Activated naive CD8-positive, alpha-beta T cell treated with anti-CD3 and anti-CD28 coated beads, Interleukin-2, amount 50 U/mL, for 16 hours (primary cell): ENCODE measurements at places on chromosomes 12 and 14.

DNA sequence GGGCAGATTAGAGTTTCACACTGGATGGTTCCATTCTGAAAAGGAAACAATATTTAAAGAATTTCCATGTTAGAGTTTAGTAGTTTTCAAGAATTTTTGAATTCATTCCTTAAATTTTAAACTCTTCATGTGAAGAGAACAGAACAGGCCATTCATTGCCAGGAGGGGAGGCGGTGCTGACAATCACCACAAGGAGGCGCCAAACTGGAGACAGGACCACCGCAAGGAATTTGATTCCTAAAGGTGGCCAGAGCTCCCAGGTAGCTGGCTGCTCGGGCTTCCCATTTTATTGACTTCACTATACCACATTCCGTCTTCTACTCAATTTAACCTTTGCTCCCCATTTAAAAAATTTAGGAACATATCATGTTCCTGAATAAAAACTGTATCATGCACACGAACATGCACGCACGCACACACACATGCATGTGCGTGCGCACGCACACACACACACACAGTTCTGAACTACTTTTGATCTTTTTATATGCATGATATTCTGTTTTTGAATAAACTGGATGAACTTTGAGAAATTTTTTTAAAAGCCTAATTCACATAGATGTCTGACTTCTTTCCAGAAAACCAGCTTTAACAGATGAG is 101.2 kb downstream of the NELL2 start:
- DNase-seq = peak; percentile 48

- DNase-seq = no peak
Observed at GRCh38 chr14:85934886-85935254, 404.9 kb downstream of the FLRT2 start.

GRCh38 chr14:22598099-22598895 is at the start of gene ABHD4:
ABHD4 (plus strand) TSS chr14:22598300; CDS start chr14:22598307, 7 bp downstream.
- no peak for DNase-seq

GRCh38 chr14:101772770-101773169 is 11.3 kb downstream of the PPP2R5C start:
- DNase-seq = no peak

DNA sequence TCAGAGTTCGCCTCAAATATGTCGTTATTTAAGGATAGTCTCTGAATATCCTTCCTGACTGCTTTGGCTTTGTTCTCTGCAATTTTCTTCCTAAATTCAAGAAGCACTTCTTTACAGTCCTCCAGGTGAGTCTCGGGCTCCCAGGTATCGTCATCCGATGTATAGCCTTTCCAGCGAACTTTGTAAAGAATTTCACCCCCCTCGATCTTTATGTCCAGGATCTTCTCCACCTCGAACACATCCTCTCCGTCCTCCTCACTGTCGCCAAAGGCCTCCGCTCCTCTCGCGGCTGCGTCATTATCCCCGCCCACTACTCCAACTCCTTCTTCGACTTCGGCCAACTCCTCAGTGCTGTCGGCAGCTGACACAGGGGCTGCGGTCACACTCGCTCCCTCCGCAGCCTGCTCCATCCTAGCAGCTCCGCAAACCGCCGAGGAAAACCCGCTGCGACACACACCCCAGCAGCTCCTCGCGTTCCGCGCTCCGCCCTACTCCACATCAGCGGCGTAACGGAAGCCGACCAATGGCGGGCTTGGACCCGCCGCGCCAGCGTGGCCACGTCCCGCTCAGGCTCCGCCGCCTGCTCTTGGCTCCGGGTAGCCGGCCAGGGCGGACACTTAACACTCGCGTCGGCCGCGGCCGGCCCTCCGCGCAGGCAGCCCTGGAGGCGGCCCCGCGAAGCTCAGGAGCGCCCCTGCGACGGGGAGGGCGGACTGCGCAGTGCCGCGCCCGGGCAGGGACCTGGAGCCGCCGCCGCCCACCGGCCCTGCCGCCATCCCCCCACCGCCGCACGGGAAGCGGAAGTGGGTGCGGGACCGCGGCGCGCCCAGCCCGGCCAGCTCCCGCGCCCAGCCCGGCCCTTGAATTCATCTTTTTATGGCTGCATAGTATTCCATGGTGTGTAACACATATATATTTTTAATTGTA is 4.1 kb downstream of the CD163L1 start:
- no peak for DNase-seq

DNA sequence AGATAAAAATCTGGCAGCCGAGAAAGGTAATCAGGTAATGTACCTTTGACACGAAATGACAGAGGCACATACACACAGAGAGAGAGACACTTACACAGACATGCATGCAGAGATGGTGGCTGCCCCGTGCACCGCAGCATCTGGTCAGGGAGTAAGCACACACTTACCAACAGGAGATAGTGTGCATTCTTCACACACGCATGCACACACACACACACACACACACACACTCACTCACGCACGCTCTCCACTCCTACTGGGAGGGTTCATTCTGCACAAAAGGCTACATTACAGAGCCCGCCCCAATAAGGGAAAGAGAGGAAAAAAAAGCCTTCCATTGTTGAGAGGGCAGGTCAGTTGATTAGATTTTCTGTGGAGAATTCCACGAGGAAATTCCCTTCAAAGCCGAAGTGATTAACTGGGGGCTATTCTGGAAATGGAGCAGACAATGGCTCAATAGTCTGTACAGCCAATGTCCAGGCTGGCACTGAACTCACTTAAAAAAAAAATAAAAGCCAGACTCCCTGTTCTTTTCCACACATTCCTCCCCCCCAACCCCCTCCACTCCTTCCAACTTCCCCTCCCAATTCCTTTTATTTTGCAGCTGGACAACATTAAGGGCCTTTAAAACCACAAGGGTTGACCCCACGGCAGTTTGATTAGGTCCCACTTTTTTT is 1.4 kb upstream of the SOX5 start:
- no peak for DNase-seq

DNA sequence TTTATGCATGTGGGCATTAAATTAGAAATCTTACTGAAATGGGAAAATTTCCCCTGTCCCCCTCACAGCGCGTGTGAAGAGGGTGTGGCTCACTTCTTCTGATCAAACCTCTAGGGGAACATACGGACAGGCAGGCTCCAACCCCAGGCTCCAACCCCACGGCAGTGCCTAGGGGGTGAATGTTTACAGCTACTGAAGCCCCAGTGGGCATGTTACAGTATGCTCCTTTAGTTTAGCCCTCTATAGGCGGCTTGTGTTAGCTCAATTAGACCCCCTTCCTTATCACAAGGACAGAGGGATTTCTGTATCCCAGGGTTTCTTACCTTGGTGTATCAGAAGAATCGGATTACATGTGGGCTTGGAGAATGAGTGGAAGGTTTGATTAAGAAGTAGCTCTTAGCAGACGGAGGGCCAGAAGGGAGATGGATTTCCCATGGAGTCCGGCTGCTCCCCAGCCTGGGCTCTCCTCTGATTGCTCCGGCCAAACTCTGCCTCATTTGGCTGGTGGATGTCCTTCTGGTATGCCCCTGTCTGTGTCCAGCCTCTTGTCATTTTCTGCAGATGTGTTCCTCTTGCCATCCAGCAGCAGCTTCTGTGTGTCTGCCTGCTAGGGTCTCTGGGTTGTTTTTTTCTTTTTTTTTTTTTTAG is 223.7 kb downstream of the TMTC2 start:
- DNase-seq = no peak

GRCh38 chr12:90512518-90512917 is 442.5 kb downstream of the CCER1 start:
- DNase-seq = no peak

DNA sequence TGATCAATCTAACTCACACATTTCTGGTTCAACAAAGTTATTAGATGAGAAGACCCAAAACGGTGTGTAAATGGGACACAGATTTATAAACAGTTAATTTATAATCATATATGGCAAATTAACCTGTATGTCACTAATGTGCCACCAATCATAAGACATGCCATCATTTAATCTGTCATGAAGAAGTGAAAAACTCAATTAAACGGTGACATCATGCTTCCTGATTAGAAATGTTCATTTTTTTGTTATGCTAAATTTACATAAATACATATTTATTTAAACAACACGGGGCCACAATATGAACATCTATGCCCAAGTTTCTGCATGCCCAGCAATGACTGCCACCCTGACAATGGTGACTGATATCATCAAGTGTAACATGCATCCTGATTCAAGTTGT is 164.1 kb upstream of the EEA1 start:
- no peak for DNase-seq

DNA sequence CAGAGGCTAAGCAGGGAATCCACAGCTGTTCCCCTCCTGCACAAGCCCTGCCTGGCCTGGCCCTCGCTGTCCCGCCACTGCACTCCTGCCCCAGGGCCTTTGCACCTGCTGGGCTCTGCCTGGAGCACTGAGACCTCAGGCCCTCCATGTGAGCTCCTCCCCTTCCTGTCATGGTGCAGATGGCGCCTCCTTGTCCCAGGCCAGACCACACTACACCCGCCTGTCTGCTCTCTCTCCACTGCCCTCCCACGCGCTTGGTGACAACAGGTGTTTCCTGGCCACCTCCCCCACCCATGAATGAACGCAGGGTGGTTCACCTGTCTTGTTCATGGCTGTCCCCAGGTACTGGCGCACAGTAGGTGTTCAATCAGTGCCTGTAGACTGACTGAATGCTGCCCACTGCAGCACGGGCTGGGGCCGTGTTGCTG is 82.9 kb downstream of the NCOR2 start:
- no peak for DNase-seq

- DNase-seq = no peak
Observed at GRCh38 chr12:104793285-104793684, 164.8 kb downstream of the SLC41A2 start.

GRCh38 chr12:49651855-49652254 is 28.5 kb downstream of the PRPF40B start:
- DNase-seq = no peak

DNA sequence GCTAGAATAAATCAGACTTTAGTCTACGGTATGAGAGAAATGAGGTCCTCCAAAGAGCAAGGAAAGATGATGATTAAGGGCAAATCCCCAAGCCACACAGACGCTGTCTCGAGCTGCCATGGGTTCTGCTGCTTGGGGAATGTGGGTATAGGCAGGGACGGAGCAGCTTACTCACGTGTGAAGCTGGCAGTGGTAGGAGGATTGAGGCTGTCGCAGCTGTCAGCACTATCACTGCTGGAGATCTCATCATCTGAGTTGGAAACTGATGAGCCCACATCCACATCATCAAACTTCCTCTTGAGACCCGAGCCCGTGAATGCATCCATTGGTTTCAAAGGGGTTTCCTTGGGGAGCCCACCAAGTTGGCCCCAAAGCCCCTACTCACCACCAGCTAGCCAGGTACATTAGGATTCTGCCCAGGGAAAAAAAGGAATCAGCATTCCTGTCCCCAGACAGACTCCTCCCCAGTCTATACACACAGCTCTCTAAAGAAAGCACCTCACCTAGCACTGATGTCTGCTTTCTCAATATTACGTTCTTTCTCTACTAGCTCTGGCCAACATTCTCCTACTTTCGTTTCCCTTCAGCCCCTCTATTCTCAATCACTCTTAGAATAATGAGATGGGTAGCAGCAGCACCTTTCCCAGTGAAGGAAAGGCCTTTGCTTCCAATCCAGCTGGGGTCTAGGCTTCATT is 7.0 kb downstream of the CSRNP2 start:
- no peak for DNase-seq

DNA sequence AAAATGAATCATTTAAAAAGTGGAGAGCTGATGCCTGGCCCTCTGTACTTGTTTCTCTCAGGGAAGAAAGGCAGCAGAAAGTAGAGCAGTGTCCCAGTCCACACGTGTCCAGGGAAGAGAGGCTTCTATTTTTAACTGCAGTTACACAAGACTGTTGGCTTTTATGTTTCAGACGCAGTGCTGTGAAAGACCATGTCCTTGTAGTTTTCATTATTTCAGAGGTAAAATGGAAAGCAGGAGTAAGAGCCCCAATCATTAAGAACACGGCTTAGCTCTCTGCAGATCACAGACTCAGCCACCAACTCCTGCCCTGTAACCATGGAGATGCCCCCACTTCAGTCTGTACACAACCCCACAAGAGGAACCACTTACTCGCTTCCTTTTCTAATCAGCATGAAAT is 336.3 kb downstream of the DAD1 start:
- no peak for DNase-seq

- no peak for DNase-seq
Observed at GRCh38 chr14:71452987-71453386, 479.2 kb upstream of the RGS6 start.

- no peak for DNase-seq
Observed at GRCh38 chr12:95118788-95119179, 45.4 kb upstream of the NR2C1 start.

DNA sequence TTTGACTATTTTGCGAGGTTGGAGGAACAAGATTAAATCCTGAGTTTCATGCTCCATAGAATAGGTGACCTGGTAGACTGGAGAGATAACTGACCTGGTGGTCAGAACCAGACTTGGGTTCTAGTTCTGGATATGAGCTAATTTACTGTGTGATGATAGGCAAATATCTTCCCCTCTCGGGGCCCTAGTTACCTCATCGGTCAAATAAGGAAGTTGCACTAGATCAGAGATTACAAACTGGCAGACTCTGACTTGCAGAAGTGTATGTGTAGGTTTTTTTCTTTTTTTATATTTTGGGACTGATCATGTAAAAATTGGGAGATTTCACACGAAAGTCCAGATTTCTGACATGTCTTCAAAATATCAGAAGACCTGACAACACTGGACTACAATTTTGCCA is 37.0 kb downstream of the RPH3A start:
- no peak for DNase-seq
